Right ventricle myocardium superior (tissue), 1 donor: ENCODE measurements at places on chromosomes 2 and 18.

- DNase-seq: no peak
Observed at GRCh38 chr2:228841475-228841874, 429.6 kb downstream of the PID1 start.

GRCh38 chr2:239927424-239927981, 97.6 kb downstream of the NDUFA10 start:
- DNase-seq: peak; percentile 48

GRCh38 chr2:85547089-85547858, 8.3 kb downstream of the MAT2A start:
- no peak for DNase-seq

DNA sequence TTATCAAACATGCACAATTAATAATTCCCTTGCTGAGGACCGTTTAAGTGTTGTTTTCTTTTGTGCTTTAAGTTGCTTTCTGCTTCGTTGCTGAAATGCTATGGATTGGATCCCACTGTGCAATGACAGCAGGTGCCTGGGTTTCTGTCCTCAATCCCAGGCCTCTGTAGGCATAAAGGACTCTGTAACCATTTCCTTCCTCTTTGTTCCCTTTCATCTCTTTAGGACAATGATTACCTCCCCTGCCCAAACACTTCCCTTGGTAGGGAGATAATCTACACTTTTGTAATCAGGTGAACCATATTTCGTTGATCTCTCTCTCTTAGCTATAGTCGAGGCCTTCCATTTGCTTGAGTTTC, 58.6 kb upstream of the LYPD6B start:
- no peak for DNase-seq

DNA sequence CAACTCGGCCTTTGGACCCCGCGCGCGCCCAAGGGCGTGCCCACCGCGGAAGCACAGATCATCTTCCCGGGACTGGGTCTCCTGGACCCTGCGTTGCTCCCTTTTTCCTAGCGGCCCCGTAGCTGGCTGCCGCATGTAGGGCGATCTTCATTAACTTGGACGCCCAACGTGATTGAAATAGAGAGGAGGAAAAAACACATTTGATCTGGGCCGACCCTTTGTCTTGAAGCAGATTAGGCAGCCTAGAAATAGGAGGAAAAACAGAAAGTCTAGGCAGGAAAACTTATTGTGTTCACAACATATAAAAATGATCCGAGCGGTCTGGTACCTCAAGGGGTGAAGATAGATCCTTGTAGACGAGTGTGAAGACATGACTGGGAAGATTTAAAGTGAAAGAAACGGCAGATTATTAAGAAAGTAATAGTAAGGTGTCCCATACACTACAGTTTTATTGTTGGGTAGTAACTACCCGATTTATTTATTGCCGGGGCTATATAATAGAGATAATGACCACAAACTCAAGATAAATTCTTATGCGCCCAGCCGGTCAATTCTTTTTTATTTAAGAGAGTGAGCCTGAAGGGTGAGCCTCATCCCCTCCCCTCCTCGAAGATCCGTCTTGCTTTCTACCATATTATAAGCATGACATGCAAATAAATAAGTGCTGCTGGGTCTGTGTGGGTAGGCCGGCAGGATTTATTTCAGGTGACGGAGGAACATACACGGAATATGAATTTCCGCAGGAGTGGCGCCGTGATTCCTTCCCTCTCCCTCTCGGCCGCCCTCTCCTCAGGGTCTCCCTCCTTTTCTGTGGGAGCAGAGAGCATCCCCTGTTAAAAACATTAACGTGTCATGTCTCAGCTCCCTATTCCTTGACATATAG, 147.4 kb downstream of the MEIS1 start:
- no peak for DNase-seq

DNA sequence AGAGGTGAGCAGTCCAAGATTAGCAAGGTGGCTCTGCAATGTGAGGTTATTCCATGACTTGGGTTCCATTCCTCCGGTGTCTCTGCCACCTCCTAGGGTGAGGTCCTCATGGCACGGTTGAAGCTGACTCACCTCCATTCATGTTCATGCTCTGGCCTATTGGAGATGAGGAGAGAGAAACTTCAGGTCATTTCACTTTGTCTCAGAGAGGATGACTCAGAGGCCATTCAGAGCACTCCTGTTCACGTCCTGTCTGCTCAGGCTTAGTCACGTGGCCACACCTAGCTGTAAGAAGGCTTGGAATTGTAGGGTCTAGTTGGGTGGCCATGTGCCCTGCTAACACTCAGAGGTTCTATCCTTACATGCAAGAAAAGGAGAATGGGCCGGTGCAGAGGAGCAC, 67.5 kb upstream of the MBOAT2 start:
- DNase-seq: no peak

DNA sequence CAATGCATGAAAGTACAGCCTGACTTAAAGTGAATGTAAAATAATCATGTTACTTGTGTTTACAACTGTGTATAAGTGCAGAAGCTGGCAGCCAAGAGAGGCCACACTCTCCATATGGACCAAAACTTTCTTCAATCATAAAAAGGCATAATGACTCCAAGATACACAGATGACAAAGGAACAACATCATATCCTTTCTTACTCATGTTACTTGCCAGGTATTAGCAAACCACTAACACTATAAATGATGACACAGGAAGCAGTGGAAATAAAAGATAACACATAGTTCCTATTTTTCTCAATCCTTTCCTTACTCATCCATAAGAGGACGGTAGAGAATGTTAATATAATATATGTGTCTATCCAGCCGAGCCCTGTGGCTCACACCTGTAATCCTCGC, 400.0 kb upstream of the CDH2 start:
- DNase-seq: no peak

DNA sequence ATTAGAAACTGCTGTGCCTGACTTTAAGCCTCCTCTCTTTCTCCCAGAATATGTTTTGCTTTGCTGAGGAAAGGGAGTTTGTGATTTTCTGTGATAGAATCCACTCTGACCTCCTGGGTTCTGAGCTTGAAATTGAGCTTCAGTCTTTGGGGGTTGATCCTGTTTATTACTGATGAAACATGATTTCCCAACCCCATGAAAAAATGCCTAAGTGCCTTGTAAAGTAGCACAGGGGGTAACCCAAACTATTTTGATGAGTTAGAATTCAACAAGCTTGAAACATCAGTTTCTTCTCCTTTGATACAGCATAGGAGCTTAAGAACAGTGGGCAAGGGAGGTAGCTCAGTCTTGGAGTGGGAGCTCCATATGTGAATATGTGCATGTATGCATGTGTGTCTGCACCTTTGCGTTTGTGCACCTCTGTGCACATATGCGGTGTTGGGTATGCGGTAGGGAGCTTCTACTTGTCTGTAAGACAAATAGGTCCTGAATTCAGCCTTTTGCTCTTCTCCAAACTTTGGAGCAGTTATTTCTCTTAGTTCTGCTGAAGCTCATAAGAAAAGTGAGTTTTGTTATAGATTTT, 364.6 kb downstream of the OSR1 start:
- no peak for DNase-seq

GRCh38 chr18:71951001-71951400, 593.1 kb downstream of the CBLN2 start:
- DNase-seq: no peak

GRCh38 chr2:191170301-191170636, 19.5 kb upstream of the STAT4 start:
- DNase-seq: no peak

DNA sequence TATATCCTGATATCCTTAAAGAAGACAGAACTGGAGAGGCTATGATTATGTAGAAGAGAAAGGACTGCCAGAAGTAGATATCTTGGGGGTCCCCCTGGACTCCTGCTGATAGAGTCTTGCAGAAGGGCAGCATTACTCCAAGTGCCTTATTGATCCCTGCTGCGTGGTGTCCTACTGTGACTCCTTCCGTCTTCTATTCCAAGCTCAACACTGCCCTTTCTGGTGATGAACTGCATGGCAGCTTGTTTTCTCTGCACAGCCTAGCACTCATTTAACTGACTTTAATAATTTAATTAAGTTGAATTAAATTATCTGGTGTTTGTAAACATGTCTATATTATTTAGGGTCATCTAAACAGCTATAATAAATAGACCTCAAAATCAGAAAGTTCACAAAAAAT, 194.1 kb upstream of the DSEL start:
- DNase-seq: no peak

GRCh38 chr2:195569255-195569654, 87.8 kb upstream of the SLC39A10 start:
- no peak for DNase-seq

- no peak for DNase-seq
Observed at GRCh38 chr2:20650393-20650876, 463 bp downstream of the HS1BP3 start.

GRCh38 chr2:20400787-20401488, 45.9 kb upstream of the RHOB start:
- DNase-seq: no peak

DNA sequence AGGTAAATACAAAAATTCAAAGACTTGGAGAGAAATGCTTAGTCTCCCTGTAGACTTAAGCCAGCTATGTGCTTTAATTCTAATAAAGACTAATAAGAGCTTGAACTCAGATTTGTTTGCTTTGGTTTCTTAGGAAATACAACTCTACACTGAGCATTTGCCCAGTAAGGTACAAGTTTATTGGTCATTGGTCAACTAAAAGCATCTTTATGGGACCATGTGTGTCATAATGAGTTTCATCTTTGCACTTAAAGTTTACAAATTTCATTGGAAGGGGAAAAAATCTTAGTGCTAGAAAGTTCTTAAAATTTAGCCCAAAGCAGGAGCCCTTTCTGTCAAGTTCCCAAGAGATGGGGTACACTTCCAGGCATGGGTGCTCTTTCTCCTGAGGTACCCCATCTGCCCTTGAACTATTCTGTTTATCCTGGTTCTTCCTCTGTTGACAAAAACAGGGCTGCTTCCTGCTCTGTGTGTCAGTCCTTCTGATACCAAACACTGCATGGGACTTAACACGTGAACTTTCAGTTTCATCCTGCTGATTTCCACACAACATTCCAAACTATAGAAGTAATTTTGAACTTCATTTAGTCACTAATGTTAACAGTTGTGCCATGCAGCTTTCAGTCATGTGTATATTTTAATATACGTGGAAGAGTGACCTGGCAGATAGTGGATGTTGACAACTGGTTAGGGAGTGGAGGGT, 200.2 kb downstream of the TPGS2 start:
- no peak for DNase-seq

DNA sequence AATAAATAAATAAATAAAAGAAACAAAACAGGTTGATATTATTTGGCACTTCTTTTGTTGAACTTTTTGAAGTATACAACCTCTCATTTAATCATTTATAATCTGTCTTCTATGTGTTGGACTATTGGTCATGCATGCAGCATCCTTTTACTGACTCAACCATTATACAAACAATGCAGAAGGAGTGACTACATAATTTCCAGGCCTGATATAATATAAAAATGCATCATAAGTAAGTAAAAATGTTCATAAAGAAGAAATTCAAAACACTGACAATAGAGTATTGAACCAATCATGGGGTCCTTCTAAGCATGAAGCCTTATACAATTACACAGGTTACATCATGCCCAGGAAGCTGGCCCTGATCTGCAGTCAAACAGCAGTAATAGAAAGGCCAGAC, 141.5 kb upstream of the FN1 start:
- no peak for DNase-seq

- DNase-seq: no peak
Observed at GRCh38 chr2:10385501-10385900, 62.6 kb downstream of the ODC1 start.

GRCh38 chr2:230128623-230129342, 60.1 kb upstream of the SLC16A14 start:
- no peak for DNase-seq

DNA sequence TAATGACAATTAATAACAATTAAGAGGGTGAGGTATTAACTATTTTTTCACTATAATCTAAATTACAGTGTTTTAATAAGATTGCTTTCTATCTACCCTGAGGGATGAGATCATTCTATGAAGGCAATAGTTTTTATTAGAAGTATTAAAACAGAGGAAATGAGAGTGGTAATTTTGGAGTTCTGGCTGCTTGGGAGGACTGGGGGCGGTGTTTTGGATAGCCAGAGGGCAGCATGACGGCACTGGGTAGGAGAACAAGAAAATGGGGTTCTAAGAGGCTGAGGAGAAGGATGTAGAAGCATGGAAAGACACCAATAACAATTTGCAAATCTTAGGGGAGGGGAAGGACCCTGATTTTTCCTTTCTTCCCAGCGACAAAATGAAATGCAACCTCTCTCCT, 5.1 kb upstream of the DNAJC5G start:
- DNase-seq: no peak

DNA sequence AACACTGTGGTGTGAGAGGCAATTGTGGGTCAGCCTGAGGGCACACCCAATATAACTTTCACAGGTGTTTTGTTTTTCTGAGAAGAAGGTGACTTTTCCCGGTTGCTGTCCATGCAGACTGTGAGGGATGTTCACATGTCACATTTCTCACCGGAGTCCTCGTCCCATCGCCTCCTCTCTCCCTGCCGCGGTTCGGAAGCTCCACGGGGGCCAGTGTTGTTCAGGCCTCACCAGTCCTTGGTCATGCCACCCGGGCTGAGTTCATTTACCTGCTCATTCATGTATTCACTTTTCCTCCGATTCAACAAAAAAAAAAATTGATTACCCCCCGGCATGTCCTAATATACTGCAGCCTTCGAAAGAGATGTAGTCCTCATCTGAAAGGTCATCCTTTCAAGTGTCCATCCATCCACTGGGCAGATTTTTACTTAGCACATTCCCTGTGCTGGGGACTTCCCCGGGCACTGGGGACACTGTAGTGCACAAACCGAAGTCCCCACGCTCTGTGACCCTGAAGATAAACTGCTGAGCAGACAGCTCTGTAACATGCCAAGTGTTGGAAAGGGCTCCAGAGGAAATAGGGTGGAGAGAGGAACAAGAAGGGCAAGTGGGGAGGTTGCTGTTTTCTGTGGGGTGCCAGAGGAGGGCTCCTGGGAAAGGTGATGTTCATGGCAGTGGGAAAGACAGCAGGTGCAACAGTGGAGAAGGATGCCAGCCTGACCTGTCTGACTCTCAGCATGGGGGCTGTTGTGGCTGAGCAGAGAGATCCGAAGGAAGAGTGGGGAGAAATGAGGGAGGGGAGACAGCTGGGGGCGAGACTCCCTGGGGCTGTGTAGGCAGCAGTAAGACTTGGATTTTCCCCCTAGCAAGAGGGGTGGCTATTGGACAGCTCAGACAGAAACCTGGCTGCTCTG, 22.4 kb downstream of the LRRFIP1 start:
- DNase-seq: no peak

GRCh38 chr2:105877945-105878344, 133.2 kb downstream of the NCK2 start:
- no peak for DNase-seq

DNA sequence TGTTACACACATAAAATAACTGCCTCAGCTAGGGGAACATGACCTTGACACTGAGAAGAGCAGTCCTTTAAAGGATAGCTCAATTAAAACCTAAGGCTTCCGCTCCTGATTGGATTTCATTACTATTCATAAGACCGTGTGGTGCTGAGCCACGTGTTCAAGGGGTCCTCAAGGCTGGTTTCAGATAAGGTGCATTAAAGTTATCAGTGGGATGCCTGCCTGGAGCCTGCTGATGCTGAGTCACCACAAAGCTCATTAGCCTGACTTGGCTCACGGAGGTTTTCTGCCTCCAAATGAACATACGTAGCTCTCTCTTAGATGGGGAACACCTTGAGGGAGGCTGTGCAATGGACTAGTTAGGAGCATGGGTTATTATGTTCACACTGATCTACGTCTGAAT, 518.9 kb downstream of the TDRD15 start:
- DNase-seq: no peak
